ENCODE measurements at places on chromosomes 1 and 21. TPM values are rescaled to one million over a fixed set of nuclear protein-coding genes. Genes with fewer than 3 reads are reported as not detected.

- peak; percentile 43 for DNase-seq
Observed at GRCh38 chr1:245748240-245748639, 593.5 kb downstream of the KIF26B start.

- no peak for DNase-seq
Observed at GRCh38 chr21:14685568-14685967, 139.5 kb upstream of the SAMSN1 start.

DNA sequence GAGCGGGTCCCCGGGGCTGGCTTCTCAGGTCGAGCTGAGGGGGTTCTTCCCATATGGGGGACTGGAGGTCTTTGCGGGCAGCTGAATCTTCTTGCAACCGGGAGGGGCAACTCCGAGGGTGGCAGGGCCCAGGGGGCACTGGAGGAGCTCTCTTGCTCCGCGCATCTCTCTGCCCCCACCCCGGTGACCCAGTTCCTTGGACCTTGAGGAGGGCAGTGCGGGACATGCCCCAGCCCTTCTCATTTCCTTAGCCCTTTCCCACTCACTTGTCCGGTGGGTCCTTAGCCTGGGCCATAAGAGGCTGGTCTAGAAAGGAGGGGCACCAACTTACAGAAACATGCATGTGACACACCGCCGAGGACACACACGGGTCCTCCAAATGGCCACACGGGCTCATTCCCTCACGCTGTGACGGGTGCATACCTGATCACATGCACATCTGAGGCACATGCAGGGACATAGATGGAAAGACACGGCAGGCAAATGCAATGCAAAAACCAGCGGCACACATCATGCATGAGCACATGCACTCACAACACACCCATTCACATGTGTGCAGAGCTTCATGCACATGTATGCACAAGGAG lies 630 bp downstream of the HPCA start:
- DNase-seq: no peak

SYCP1 gene
- 0.17 TPM for total RNA-seq

- no peak for DNase-seq
Observed at GRCh38 chr1:106998431-106999002, 58.0 kb upstream of the PRMT6 start.

KRTAP7-1 gene
- not detected for total RNA-seq

GRCh38 chr1:27237112-27237511 lies 2.7 kb downstream of the WDTC1 start:
- no peak for DNase-seq

NBPF6 gene
- not detected for total RNA-seq

- DNase-seq: no peak
Observed at GRCh38 chr1:228172591-228173527, 7.3 kb downstream of the IBA57 start.

SELENOF gene
- 186 TPM for total RNA-seq

S100A12 gene
- total RNA-seq: not detected

GRCh38 chr1:67537667-67538018 lies 107.4 kb upstream of the SERBP1 start:
- no peak for DNase-seq

- no peak for DNase-seq
Observed at GRCh38 chr1:23283667-23284602, 60.1 kb downstream of the HNRNPR start.

DNA sequence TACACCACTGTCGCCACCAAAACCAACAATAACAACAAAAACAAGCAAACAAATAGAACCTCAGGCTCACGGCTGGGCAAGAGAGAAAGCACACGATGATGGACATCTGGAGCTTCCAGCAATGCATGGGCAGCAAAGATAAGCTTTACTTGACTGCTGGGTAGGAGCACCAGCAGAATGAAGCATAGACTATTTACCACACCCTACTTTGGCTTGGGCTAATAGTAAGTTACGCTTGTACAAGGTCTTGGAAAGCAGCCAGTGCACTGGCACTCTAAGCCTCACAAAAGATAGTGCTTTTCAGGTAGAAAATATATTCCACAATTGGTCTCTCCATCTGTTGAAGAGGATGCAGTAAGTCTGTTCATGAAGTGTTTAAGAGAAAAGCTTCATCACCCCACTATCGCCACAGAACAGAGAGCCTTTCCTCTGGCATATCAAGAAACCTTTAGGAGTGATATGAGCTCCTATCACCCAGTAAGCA lies 13.6 kb downstream of the ADIPOR1 start:
- no peak for DNase-seq

GRCh38 chr21:17921579-17922530 lies 102.7 kb upstream of the C21orf91 start:
- no peak for DNase-seq

DNA sequence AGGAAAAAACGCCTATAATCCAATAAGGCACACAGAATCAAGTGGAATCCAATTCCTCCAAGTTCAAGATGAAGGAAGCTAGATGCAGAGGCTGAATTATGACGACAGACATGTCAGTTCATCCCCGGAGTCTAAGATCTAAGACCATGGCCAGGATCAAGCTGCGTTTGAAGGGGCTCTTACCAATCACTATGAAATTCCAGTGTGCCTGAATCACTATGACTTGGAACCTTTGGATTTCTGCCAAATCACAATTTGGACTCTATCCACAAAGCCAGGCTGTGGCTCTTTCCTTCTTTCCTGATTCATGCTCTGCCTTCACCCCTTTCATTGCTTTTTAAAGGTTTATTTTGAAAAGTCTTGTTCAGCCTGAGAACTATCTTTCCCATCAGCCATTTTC lies 17.1 kb downstream of the OLIG2 start:
- peak; percentile 31 for DNase-seq

GRCh38 chr1:13587256-13588030 lies 3.8 kb downstream of the PDPN start:
- no peak for DNase-seq

- DNase-seq: no peak
Observed at GRCh38 chr21:36135391-36136102, 668 bp downstream of the CBR3 start.

PRAMEF26 gene
- total RNA-seq: not detected

DNA sequence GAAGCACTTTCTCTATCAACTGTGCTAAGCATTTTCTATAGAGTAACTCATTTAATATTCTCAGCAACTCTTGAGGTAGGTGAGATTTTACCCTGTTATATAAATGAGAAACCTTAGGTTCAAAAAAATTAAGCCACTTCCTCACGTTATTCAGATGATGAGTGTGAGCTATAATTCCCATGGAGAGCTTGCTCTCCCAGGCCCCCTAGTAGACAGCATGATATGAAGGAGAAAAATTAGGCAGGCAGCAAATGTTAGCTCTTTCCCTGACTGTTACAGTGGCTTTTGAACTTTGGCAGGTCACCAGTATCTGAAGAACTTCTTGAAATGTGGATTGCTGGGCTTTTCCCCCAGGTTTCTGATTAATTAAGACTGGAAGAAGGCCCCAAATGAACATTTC lies 753.1 kb downstream of the NCAM2 start:
- no peak for DNase-seq

GRCh38 chr1:19405195-19405760 lies 80.1 kb downstream of the CAPZB start:
- no peak for DNase-seq

TNFRSF8 gene
- 1.2 TPM for total RNA-seq

CFAP410 gene
- total RNA-seq: 20.2 TPM

- no peak for DNase-seq
Observed at GRCh38 chr1:5976726-5977493, 15.3 kb downstream of the NPHP4 start.

DNA sequence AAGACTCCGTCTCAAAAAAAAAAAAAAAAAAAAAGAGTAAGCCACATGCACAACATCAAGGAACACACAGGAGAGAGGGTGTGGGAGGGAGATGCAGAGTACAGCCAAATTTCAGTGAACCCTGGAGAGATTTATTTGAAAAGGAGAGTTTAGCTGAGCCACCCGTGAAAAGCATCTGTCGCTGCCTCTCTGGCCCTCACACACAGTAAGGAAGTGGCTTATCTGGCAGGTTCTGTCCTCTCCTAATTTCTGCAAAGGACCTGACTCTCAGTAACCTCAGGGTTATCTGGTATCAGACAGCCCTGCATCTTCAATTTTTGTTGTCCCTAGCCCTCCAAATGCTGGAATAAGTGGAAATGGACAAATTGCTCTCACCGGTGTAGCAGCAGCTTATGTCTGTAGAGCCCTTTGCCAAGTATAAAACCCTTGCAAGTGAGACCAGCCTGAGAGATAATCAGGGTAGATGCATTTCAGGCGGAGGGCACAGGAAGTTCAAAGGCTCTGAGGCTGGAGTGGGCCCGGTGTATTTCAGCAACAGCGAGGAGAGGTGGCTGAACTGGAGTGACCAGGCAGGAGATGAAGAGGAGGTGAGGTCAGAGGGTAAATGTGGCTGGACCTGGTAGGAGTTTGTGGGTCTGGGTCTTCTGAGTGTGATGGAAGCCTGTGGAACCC lies 16.7 kb upstream of the IL10RB start:
- DNase-seq: no peak

PRRX1 gene
- total RNA-seq: 2.9 TPM

- DNase-seq: no peak
Observed at GRCh38 chr1:72946903-72947499, 664.7 kb upstream of the NEGR1 start.

GRCh38 chr1:25689686-25690381 lies 73.2 kb downstream of the MAN1C1 start:
- DNase-seq: no peak

TNFRSF1B gene
- total RNA-seq: 0.27 TPM

- no peak for DNase-seq
Observed at GRCh38 chr21:44295646-44296045, 4.2 kb upstream of the PFKL start.

- no peak for DNase-seq
Observed at GRCh38 chr1:50218344-50219120, 109.8 kb downstream of the ELAVL4 start.

DNA sequence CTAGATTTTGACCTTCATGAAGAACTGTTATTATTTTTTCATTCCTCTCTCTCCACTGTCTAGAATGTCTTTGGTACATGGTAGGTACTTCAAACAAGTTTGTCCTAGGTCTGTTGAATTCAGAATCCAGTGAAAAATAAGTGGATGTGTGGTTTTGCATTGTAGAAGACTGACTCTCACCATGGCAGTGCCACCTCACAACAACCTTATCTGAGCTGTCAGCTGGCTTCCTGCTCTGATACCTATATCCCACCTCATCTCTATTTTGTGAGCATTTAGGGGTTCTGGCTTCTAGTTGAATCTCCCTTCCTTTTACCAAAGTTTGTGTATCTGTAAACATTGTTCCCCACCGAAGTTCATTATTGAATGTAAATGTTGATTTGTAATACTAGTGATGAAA lies 9.1 kb downstream of the SWT1 start:
- no peak for DNase-seq

DNA sequence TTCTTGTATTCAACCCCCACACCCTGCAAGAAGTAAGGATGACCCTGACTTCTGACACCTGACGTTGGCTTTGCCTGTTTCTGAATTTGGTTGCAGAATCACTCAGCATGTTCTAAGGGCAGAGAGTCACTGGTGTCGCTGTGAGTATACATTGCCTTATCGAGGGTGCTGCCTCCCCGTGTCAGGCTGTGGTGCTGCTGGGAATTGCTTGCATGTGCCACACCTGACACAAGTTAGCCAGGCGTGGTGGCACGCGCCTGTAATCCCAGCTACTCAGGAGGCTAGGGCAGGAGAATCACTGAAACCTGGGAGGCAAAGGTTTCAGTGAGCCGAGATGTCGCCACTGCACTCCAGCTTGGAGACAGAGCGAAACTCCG lies 45.9 kb downstream of the WDR4 start:
- no peak for DNase-seq

OR2L5 gene
- not detected for total RNA-seq

BATF3 gene
- 5.4 TPM for total RNA-seq

GRCh38 chr1:5888606-5889211 lies 103.5 kb downstream of the NPHP4 start:
- no peak for DNase-seq

DNA sequence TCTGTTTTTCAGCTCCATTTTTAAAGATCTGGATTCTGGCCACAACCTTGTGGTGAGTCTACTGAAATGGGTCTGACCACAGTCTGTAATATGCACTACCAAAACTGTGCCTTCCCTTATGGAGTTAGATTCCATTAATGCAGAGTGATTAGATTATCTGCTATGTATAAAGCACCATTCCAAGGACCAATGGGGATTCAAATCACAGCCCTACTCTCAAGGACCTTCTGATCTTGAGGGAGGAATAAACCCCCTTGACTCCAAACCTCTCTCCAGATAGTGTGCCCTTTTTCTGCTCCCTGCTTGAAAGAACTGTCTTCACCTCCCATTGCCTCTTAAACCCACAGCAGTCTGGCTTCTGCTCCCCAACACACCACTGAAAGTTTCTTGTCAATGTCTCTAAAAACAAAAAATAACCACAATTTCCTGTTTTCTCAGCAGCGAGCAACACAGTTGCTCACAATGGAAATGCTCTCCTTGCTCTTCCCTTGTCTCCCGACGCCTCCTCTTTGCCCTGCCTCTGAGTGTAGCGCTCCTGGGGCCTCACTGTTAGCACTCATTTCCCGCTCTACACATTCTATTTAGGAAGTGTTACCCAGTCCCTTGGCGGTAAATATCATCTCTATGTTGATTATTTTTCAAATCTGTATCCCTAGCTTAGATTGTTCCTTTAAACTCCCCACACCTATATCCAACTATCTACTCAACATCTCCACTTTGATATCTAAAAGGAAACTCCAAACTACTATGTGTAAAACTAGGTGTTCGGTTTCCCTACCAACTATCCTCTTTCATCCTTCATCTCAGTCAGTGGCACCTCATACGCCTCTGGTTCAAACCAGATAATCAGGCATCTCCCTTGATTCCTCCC lies 13.6 kb downstream of the PCNX2 start:
- no peak for DNase-seq

DNA sequence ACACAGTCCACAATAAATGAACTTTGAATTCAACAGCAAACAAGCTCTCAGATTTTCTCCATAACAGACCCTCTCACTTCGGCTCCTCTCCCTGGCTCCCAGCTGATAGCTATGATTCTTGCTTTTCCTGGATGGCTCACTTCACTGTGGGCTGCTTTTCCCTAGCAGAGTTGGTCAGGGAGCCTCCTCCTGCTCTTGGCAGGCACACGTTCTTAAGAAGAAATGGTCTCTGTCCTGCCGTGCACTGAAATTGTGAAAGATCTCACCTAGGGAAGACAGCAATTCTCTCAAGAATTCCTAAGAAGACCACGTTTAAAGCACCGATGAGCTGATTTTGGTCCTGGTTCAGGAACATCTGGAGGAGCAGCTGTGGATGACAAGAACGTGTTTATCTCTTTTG lies 148.5 kb upstream of the KCNK2 start:
- no peak for DNase-seq

GRCh38 chr1:204730826-204731459 lies 45.4 kb upstream of the LRRN2 start:
- DNase-seq: no peak

DNA sequence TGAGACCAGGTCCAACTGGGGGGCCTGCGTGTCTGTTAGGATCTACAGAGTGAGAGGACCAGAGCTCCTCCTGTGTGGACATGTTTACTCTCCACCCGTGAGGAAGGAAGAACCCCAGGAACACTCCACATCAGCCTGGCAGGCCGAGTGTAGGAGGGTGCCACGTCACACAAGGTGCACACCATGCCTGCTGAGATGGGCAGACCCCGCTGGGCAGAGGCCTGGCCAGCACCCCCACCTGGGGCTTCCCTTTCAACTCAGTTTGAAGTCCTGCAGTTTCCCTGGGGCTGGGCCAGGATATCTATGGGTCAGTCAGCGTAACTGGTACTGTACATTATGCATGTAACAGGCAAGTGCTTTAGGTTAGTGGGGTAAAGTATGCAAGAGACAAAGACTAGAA lies 30.1 kb upstream of the PCBP3 start:
- DNase-seq: no peak

GBP4 gene
- 0.50 TPM for total RNA-seq

PAQR6 gene
- total RNA-seq: 2.5 TPM
